LHCN-M2 (cell line): ENCODE measurements at places on chromosomes 1 and 21. TPM values are rescaled to one million over a fixed set of nuclear protein-coding genes. Genes with fewer than 3 reads are reported as not detected.
A peak's percentile ranks its signal among the peaks of the same experiment; 100 is the strongest.

DNA sequence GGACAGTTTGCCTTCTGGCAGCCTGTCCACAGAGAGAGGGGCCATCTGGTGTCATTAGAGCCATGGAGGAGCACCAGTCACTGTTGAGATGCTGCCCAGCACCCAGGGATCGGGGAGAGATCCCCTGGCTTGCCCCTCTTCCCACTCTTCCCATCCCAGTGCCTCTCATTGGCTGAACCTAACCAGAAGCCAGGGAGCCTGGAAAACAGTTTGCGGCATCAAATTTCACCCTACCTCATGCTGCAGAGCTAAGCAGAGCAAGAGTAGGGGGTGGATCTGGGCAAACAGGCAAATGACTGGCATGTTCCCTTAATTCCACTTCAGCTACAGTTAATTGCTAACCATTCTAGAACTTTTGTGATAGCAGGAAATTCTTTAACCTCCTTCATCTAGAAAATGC is 19.1 kb downstream of the TRAF5 start:
- no peak for DNase-seq

GRCh38 chr1:244789731-244790130 is 45.7 kb upstream of the COX20 start:
- DNase-seq: no peak

GRCh38 chr1:156146769-156147405 is 6.5 kb upstream of the SEMA4A start:
- peak; percentile 64 for DNase-seq

DNA sequence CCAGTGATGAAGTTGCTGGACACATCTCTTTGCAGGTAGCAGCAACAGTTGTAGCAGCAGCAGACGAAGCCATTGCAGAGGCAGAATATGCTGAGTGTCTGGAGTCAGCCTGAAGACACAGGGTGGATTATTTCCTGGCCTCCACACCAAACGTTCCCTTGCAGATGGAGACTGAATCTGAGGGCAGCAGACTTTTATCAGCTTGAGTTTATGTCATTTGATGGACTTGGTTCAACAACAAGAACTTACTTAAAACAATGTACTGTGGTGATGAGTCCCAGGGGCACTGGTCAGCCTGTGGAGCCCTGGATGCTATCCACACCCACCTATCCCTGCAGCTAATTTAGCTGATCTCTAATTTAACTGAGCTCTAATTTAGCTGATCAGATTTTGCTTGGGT is 17.1 kb upstream of the MPZL1 start:
- DNase-seq: no peak

DNA sequence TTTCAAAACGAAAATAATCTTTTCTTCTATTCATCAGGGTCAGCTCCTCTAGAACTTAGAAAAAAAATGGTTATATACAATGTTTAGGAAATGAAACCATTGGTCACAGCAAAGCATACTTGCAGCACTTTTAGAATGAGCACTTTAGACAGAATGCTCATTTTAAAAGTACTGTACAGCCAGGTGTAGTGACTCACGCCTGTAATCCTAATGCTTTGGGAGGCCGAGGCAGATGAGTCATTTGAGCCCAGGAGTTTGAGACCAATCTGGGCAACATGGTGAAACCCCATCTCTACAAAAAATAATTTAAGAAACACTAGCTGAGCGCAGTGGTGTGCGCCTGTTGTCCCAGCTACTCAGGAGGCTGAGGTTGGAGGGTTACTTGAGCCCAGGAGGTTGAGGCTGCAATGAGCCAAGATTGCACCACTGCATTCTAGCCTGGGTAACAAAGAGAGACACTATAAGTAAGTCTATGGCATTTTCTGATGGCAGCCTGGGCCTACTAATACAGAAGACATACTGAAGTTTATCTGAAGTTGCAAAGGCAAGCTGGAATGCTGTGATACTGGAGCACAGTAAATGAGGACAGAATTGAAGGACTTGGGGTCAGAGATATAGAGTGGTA is 48.9 kb upstream of the ZNF326 start:
- DNase-seq: peak; percentile 68

DNA sequence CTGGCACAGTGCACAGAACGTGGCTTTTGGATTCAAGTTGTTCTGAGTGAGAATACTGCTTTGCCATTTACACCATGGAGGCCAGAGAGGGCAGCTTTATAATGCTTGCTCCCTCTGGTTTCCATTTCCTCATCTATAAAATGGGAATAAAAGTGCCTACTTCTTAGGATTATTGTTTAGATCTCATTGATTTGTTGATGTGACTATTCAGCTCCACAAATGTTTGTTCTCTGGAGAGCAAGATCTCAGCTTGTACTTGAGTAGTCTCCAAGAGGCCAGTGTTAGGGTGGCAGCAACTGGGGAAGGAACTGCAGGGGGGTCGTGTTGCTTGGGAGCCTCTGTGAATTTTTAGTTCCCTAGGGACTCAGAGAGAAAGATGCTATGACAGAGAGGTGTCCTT is 55.2 kb downstream of the YARS1 start:
- DNase-seq: no peak

- DNase-seq: no peak
Observed at GRCh38 chr1:202259705-202260104, 66.1 kb downstream of the LGR6 start.

DNA sequence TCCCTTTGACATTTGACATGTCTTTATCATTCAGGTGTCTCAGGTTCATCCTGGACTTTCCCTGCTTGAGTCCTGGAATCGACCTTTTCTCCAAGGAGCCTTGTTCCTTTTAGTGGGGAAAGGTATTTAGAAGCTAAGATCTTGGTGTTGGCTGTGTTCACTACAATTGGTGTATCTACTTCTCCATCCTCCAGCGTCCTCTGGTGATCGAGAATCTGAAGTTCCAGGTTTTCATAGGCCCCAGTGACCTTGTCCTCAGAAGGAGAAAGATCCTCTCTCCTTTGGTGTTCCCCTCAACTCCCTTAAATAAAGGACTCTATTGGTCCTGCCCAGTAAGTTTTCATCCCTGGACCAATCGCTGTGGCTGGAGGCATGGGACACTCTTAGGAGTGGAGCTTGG is 22.1 kb downstream of the MROH7 start:
- no peak for DNase-seq

DNA sequence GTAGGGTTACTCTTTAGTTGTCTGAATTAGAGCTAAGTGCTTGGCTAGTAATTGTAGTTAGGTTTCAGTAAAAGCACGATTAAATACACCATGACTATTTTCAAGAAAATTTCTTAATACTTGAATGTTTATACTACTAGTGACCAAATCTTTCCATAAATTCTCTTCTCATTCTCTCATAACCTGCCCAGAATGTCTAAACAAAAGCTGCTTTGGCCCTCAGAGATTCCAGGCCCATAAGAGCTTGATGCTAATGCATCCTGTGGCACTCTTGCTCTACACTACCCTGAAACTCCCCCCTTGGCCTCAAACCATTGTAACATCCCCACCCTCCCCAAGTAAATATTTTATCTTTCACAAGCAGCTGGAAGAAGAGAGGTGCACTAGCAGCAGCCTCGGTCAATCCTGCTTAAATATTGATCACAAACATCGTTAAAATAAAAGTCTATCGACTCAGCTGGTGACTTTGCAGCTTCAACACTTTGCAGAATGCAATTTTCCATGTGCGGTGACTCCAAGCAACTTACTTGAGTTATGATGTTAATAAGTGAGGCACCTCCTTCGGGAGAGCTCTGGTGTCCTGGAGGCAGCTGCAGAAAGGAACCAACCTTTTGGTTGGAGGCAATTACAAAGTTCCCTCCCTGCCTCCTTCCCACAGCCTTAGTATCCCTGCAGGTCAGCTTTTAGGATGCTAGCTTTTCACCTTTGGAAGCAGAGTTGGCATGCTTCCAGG is 315.6 kb upstream of the PLXNA2 start:
- DNase-seq: no peak

DNA sequence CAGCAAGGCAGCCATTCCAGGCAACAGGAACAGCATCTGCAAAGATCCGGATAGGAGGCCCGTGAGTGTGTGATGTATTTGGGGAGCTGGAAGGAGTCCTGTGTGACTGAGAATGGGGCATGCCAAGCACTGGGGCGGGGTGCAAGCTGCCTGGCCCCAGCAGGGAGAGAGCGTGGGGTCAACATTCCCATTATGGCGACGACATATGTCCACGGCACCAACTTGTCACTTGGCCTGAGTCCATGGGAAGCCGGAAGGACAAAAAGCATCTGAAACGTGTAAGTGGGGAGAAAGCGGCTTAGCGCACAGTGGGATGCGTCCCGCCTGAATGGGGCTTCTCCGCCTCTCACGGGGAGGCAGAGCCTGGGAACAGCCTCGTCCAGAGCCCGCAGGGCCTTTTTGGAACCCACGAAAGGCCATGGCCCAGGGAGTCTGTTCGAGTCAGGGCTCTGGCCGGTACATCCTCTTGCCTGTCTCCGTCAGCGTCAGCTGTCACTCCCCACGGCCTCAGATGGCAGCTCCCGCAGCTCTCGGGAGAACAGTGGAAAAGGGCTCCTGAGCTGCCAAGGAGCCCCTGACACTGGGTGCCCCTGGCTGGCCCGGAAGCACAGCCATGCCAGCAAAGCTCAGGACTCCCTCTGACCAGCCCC is 12.4 kb downstream of the EPHB2 start:
- no peak for DNase-seq

DNA sequence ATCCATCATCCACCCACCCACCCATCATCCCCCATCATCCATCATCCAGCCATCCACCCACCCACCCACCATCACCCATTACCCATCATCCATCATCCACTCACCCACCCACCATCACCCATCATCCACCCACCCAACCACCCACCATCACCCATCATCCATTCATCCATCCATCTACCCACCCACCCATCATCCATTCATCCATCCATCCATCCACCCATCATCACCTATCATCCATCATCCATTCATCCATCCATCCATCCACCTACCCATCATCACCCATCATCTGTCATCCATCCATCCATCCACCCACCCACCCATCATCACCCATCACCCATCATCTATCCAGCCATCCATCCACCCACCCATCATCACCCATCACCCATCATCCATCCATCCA is 81.5 kb downstream of the ADARB1 start:
- DNase-seq: no peak

- DNase-seq: no peak
Observed at GRCh38 chr1:42172381-42173133, 8.0 kb upstream of the GUCA2A start.

DNA sequence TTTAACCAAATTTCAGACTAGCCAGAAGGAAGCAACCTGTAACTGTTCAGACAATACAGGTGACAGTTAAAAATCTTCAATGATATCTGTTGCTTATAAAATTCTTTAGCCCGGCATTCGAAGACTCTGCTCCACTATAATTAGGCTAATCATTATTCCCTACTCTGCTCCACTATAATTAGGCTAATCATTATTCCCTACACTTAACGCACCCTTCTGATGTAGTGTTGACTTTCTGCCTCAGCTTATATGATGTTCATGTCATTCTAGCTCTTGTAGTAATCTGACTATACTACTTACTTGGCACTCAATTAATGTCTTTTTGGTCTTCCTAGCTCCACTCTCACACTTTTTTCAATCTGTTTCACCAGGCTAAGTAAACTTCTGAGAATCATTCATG is 13.3 kb downstream of the TESK2 start:
- no peak for DNase-seq

GRCh38 chr1:156115514-156116374 is 1.2 kb downstream of the LMNA start:
- peak; percentile 78 for DNase-seq

The LRRC71 gene
- total RNA-seq: not detected in 2 replicates

The RPTN gene
- total RNA-seq: not detected in 2 replicates

The SLC37A1 gene
- not detected in 2 replicates for total RNA-seq

The MTARC1 gene
- 0.34 and 2.5 TPM in 2 replicates for total RNA-seq

The C1orf141 gene
- not detected in 2 replicates for total RNA-seq

The MRPL24 gene
- total RNA-seq: 80.4 and 86.1 TPM in 2 replicates

The ERICH3 gene
- not detected in 2 replicates for total RNA-seq

The TMEM79 gene
- 2.9 and 3.2 TPM in 2 replicates for total RNA-seq
